T47D (cell line): ENCODE measurements at places on chromosomes 2 and 18.

GRCh38 chr2:15553951-15554350 lies 7.2 kb downstream of the NBAS start:
- no peak for DNase-seq

DNA sequence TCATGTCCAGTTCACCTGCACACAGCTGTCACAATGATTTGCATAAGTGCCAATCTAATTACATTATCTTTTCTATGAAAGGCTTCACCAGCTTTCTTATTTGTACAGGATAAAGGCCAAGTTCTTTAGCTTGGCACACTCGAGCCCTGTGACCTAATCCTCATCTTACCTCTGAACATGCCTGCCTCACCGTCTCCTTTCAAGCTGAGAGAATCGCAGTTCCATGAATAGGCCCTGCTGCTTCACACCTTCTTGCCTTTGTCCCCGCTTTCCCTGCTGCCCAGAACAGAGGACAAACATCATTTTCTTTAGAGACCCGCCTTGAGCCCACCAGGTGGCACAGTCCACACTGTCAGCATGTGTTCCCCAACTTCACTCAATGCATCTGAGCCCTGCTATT lies 1094.7 kb downstream of the BCL11A start:
- DNase-seq = no peak

- DNase-seq = no peak
These were observed 224.9 kb downstream of the VAPA start for GRCh38 chr18:10138719-10139118.

DNA sequence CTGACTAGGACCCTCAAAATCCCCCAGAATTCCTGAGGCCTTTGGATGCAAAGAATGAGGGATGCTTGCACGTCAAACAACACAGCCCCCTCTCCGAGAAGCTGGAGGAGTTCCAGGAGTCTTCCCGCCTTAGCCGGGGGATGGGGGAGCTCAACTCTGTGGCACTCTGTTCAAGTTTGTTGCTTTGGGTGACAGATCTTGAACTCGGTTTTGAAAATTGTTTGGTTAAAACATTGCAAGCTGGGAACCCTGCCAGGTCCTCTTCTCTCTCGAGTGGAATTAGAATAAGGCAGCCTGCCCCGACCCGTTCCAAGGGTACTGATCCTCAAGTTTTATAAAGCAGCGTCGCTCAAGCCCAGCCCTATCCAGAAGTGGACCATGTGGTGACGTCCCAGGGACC lies 244.1 kb downstream of the LOXHD1 start:
- no peak for DNase-seq

DNA sequence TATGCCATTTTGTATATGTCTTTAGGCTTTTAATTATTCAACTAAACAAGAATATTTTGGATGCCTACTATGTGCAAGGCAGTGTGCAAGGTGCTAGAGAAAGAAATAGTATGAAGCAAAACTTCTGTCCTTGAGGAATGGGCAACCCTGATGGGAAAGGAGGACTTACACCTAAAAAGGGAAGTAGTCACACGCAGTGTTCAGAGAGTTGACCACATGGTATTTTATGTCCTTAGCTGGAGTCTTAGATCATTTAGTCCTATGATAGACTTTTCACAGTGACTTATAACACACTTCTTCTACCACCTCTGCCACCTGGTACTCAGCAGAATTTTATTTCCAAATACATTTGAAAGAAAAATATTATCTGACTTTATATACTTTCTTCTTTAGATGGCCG lies 291.6 kb downstream of the PLCL1 start:
- no peak for DNase-seq

- DNase-seq = no peak
These were observed 18.7 kb upstream of the ACVR1 start for GRCh38 chr2:157894694-157895435.

- DNase-seq = no peak
These were observed 17.1 kb upstream of the MCM6 start for GRCh38 chr2:135893374-135893794.

DNA sequence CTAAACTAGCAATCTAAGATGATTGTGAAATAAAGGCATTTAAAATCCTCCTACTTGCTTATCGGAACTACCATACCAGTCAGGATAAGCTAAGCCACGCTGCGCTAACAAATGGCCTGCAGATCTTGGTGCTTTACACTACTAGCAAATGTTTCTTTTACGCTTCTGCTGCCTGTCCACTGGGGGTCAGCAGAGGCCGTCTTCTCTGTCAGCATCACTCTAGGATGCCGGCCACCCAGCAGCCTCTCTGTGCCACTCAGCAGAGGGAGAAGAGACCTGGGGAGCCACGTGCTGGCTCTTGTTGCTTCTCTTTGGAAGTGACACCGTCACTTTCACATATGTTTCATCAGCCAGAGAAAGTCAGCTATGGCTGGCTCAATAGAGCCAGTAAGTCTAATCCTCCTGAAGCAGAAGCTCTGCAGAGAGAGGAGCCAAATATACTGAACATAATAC lies 36.6 kb downstream of the COPS8 start:
- DNase-seq = peak; percentile 33

- DNase-seq = no peak
These were observed 121.3 kb downstream of the MAP4K4 start for GRCh38 chr2:101818531-101819451.

GRCh38 chr2:32011485-32011960 lies 715 bp upstream of the MEMO1 start:
- DNase-seq = no peak

GRCh38 chr2:19598971-19599370 lies 240.5 kb upstream of the OSR1 start:
- DNase-seq = no peak

DNA sequence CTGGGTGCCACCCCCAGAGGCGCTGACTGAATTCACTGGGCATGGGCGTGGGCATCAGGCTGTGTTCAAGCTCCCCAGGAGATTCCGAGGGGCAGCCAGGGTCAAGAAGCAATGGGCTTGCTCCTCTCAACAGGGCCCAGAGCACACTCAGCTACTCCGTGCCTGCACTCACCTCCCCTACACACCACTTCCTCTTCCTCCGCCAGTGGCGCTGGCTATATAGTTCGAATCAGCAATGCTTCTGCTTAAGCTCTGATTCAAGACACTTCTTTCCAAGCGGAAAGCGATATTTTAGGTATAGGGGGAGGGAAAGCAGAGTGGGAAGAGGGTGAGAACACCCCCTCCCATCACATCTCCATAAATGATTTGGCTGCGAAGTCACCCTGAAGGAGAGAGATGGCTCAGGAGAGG lies 42.1 kb downstream of the CRACDL start:
- no peak for DNase-seq

- peak; percentile 50 for DNase-seq
These were observed 50.2 kb downstream of the TEX44 start for GRCh38 chr2:231642631-231643494.

DNA sequence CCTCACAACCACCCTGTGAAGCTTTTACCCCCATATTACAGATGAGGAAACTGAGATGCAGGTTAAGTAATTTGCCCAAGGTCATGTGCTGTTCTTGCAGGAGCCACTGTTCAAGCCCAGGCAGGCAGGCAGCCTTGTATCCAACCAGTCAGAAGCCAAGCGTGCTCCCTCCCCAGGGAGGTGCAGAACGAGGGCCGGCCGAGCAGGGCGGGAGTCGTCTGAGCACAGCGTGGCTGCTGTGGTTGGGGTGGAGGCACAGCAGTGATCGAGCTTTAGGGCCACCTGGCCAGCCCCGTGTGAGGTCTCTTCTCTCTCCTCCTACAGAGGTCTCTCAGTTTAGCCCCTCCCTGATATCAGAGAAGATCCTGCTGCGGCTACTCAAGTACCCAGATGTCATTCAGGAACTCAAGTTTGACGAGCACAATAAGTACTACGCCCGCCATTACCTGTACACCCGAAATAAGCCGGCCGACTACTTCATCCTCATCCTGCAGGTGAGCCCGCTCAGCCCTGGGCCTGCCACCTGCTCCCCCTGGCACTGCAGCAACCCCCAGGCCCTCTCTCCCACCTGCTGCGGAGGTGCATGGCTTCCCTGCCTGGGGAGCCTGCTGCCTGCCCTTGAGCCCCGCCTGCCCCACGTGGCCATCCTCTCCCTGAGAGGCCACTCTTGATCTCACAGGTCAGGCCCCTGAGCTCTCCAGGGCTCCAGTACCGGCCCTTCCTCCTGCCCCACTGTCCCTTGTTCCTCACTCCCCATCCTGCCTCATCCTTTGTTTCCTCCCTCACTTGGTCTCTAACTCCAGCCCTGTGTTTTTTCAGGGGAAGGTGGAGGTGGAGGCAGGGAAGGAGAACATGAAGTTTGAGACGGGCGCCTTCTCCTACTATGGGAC lies 17.1 kb upstream of the CNNM3 start:
- DNase-seq = no peak

DNA sequence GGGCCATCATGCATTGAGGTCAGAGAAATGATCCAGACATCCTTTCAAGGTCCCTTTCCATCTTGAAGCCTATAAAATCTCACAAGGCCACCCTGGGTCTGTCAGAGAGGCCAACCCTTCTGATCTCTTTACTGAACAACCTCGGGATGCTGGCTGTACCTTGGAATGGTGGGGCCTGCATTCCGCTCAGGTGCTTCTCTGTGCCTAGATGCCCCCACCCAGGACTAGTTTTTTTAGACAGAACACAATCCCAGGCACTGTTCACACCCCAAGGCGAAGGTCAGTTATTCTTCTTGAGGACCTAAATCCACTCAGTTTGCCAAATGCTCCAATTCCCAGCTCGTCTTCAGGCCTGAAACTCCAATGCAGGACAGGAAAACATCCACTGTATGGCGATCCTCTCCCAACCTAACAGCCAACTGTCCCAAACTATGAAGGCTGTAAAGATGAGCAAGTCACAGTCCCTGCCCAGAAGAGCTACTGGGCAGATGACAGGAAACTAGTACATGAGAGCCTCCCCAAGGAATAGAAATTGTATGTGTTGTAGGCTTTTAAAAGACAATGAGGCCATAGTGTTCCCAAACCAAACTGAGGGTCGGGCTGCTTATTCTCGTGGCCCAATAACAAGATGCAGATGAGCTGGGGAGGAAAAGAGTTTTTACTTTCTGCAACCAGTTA lies 154.4 kb upstream of the ACAA2 start:
- DNase-seq = no peak

- peak; percentile 10 for DNase-seq
These were observed 300.8 kb downstream of the CNTNAP5 start for GRCh38 chr2:124325667-124326440.

GRCh38 chr2:64751286-64752260 lies 97.9 kb upstream of the SERTAD2 start:
- DNase-seq = peak; percentile 87

GRCh38 chr2:221444106-221444505 lies 128.0 kb downstream of the EPHA4 start:
- no peak for DNase-seq
